Stimulated activated CD8-positive, alpha-beta memory T cell treated with anti-CD3 and anti-CD28 coated beads, Interleukin-4, amount 100 ng/mL, for 1 hour (primary cell): ENCODE measurements at places on chromosomes 3 and 15.

DNA sequence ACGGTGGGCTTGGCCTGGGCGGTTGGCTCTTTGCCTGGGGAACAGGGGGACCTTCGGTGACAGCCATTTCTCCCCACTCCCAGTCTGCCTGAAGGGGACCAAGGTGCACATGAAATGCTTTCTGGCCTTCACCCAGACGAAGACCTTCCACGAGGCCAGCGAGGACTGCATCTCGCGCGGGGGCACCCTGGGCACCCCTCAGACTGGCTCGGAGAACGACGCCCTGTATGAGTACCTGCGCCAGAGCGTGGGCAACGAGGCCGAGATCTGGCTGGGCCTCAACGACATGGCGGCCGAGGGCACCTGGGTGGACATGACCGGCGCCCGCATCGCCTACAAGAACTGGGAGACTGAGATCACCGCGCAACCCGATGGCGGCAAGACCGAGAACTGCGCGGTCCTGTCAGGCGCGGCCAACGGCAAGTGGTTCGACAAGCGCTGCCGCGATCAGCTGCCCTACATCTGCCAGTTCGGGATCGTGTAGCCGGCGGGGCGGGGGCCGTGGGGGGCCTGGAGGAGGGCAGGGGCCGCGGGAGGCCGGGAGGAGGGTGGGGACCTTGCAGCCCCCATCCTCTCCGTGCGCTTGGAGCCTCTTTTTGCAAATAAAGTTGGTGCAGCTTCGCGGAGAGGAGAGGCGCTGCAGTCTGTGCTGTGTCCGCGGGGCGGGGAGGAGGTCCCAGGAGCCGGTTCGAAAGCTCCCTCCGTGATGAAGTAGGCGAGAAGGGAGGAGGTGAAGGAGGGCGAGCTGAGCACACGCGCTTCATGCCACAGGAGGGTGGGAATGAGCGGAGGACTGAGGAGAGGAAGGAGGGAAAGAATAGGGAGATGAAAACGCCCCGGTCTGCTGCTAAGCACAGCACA is 9.6 kb downstream of the CLEC3B start:
- DNase-seq = no peak

GRCh38 chr3:39428745-39429201 is 22.3 kb downstream of the RPSA start:
- no peak for DNase-seq

DNA sequence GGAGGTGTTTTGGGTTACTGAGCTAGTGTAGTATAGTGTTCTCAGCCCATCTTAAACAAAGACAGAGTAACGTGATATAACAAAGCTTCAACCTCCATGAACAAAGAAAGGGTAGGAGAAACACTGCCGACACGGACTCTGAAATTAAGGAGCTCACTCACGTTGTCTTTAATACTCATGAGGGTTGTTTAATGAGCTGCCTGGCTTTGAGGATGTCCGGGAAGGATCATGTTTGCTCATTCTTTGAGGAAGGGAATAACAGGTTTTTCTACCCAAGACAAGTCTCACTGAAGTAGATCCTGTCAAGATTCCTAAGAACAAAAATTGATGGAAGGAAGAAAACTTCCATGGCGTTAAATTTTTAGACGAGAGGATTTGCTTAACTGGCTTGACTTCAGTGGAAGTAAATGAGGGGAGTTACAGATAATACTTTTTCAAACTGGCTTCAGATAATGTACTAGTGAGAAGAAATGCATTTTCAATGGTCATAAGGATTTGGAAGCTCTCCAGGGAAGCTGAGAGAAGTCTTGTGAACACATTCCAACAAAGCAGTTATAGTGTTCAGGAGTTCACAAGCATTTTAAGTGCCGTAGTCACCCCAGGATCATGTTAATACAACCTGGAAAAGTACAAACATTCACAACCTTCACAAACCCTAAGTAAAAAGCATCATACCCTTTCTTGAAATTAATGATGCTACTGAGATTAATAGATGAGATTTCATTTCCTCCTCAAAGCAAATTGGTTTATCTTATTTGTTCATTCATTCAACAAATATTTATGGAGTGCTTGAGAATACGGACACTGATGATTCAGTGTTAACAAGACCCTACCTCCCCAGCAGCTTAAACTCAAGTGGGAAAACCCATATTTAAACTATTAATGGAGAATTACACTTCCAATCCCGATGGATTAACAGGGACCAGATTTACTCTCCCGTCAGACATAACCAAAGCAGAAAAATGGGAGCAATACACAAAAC is 101.5 kb downstream of the SHQ1 start:
- no peak for DNase-seq

GRCh38 chr15:90552162-90552928 is 22.6 kb downstream of the CRTC3 start:
- no peak for DNase-seq

GRCh38 chr3:52794612-52795099 is at the start of gene ITIH3:
TSS of gene ITIH3 (plus strand) at chr3:52794796. CDS start at chr3:52794804, 8 bp downstream.
- no peak for DNase-seq

GRCh38 chr3:61685755-61686154 is 124.4 kb downstream of the PTPRG start:
- no peak for DNase-seq

DNA sequence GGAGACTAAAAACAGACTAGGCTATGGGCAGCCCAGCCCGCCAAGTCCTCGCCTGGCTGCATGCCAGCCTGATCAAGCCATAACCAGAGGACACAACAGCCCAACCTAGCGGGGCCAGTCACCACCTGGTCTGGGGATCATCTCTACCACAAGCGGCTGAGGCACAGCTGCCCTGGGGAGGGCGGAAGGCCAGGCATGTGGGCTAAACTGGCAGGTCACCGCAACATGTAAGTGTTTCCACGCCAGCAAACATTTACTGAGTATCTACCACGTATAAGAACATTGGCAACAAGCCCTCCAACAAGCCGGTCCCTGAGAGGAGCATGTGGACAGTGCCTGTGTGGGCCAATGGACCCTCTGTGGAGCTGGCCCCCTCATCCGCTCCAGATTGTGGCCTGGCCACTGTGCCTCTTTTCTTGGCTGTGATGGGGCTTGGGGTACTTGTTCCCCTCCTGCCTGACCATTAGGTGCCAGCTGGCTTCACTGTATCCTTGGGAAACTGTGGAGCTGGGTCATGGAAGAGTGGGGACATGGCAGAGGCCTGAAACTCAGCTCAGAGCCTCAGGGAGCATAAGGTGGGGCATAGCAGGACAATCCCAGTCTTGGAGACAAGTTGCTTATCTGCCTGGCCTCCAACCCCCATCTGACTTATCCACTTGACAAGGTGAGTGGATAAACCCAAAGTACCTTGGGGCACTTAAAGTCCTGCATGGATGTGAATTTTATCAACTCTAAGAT is 9.0 kb downstream of the UBXN7 start:
- no peak for DNase-seq

GRCh38 chr3:196640297-196641018 is 964 bp downstream of the NRROS start:
- no peak for DNase-seq

DNA sequence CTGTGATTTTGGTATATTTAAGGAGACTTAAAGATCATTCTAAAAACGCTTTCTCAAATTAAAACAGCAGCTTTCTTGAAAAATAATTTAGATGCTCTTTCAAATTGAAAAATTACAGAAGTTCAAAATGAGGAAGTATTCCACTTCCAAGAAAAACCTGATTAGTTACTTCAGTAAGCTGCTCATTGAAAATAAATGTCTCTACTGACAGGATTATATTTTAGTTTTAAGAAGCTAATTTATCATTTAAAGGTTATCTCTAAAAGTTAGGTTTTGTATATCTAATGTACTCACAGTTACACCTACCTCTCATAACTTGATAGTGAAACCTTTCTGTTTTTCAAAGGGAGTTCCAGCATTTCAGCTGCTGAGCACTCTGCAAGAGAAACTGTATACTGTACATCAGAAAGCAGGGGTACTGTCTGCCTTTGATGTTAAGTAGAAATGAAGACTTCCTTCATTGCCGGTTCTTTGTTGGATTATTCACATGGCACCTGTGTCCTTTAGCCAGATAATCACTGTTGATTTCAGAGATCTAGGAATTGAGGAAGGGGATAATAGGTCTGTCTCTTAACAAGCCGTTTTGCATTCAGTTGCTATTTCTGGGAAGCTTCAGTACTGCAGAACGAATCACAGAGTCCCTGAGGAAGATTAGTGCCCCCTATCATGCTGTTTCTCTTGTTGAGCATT is 161.6 kb downstream of the TCF12 start:
- DNase-seq = no peak

GRCh38 chr15:71288348-71288955 is 173.2 kb downstream of the THSD4 start:
- DNase-seq = no peak

DNA sequence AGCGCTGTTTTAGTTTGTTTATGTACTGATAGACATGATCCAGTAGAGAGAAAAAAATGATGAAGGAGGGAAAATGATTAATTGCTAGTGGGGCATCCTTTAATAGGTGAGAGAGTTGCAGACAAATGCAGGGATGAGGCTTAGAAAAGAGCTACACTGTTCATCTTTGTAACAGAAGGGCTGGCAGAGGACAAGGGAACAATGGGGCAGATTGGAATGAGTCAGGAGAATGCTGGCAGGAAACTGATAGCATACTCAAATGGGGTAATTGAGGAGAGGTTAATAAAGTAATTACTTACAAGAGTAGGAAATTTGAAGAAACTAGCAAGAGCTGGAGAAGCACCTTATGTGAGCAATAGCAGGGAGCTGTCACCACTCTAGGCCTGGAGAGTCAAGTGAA is 170.9 kb downstream of the OXSM start:
- no peak for DNase-seq

- no peak for DNase-seq
These were observed 59.8 kb upstream of the SGO1 start for GRCh38 chr3:20245781-20246180.

DNA sequence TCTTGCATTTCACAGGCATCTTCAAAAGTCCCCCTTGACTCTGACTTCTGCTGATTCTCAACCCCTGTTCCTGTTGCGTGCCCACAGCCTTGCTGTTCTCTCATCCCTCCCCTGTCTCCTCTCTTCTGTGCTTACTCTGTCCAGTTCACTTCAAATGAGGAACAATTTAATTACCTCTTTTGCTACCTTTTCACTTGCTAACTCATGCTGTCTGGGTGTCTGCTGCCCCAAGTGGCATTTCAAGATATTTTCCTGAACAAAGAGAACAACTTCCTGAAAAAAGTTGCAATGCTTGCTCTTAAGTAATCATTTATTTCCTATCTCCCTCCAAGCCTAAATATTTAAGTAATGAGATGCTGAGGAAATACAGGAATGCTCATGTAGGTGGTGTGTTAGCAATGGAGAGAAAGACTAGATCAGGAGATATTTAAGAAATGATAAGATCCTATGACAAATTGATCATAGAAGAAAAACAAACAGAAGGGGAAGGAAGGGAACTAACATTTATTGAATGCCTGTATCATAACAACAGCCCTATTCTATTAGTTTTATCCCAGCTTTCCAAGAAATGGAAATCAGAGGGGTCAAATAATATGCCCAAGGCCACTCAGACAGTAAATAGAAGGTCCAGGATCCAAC is 42.2 kb downstream of the SV2B start:
- no peak for DNase-seq

- no peak for DNase-seq
These were observed 7.9 kb downstream of the LYZL4 start for GRCh38 chr3:42402394-42403096.

DNA sequence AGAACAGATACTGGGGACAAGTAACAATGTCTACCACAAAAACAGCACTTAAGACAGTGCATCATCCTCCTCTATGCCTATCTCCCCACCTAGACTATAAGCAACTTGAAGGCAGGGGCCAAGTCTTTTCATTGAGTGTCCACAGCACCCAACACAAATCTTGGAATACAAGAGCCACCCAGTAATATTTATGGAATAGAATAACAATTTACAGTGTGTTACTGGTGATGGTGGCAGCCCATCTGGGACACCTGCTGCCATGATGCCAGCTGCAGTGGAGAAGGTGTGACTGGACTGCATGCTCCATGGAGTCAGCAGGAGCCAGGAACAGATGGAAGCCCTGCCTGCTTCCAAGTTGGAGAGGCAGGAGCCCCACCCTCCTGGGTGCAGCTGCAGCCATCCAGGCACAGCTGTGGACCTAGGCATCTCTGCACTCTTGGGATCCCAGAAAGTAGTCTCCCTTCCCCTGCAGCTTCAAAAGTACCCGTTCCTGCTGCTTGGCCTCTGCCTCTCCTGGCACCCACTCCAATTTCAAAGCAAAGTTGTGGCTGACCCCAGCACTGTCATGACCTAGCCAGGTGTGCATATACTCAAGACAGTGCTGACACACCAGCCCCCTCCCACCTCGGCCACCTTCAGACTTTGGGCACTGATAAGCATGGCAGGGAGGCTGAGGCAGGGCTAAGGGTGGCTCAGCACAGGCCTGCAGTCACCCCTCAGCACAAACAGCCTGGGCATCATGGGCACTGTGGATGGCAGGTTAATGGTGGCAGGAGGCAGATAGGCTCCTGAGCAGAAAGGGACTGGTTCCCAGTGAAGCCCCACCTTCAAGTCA is 94.5 kb downstream of the TPRA1 start:
- DNase-seq = no peak

DNA sequence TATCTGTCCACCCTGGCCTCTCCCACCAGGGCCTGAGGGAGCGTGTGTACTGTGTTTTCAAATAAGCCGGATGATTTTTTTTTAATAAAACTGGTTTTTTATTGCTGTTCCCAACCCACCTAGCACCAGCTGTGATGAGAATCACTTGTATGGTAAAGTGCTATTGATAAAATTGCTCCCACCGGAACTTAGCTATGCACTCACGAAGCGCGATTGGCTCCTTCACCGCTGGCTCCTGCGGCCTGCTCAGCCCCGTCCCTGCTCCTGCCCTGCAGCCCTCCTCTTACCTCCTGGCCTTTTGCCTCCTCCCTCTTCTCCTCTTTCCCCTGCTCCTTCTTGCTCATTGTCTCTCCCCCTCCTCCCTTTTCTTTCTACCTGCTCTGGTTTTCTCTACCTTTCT is 183.7 kb downstream of the TLE3 start:
- DNase-seq = no peak

- DNase-seq = no peak
These were observed 542 bp downstream of the PLOD2 start for GRCh38 chr3:146160321-146160963.

DNA sequence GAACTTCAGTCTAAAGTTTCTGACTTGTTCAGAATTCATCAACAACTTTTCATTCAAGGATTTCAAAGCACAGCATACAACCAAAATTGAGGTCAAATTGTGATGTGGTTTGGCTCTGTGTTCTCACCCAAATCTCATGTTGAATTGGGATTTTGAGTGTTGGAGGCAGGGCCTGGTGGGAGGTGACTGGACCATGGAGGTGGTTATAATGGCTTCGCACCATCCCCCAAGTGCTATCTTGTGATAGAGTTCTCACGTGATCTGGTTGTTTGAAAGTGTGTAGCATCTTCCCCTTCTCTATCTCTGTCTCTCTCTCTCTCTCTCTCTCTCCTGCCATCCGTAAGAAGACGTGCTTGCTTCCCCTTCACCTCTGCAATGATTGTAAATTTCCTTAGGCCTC is 19.6 kb upstream of the SUCLG2 start:
- no peak for DNase-seq

DNA sequence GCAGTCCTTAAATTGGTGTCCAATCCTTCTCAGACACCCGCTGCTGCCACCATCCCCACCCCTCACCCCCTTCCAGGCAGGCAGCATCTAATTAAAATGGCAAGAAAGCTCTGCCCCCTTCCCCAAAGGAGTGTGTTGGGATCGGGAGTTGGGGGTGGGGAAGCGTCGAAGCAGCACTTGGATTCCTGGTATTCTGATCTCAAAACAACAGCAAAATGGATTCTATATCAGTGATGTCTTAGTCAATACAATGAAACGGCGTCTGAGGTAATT is 1.4 kb downstream of the TNIK start:
- DNase-seq = no peak

- DNase-seq = no peak
These were observed 90.2 kb downstream of the LINGO1 start for GRCh38 chr15:77542491-77543001.

GRCh38 chr3:152271501-152272236 is 2.9 kb downstream of the MBNL1 start:
- DNase-seq = no peak
